ENCODE measurements at places on chromosomes 7 and 10.
A peak's percentile ranks its signal among the peaks of the same experiment; 100 is the strongest.

DNA sequence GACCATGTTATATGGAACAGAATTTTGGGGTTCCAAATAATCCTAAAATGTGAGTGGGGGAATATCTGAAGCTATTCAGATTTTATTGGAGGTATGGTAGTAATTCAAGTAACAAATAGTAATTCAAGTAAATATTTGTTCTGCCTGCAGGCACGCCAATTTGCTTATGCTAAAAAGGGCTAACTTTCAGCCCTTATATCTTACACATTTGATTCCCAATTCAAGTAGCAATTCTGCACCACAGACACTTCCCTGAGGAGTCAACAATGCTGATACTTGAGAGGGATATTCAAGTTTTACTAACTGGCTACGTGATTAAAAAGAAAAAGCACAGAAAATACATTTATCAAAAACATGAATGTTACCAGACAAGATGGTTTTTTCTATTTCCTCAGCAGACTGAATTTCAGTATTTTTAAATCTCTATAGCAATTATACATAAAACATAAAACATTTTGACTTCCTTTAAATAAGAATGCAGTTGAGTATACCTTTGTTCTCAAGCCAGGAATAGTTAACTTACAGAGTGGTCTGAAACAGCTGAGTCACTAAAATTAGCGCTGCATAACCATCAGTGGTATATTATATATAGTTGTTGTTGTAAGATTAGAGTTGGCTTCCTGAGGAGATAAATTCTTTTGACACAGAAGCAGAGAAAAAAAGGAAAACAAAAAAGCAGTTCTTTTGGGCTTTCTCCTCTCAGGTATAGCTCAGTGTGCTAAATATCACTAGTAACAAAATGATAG is 33.9 kb downstream of the MTPN start:
- no peak for DNase-seq

GRCh38 chr10:19316204-19316870 is 267.7 kb downstream of the MALRD1 start:
- DNase-seq = no peak

- DNase-seq = no peak
Observed at GRCh38 chr7:142371586-142372377, 113.9 kb upstream of the PRSS58 start.

- DNase-seq = peak; percentile 32
Observed at GRCh38 chr7:7251742-7252141, 69.4 kb downstream of the C1GALT1 start.

DNA sequence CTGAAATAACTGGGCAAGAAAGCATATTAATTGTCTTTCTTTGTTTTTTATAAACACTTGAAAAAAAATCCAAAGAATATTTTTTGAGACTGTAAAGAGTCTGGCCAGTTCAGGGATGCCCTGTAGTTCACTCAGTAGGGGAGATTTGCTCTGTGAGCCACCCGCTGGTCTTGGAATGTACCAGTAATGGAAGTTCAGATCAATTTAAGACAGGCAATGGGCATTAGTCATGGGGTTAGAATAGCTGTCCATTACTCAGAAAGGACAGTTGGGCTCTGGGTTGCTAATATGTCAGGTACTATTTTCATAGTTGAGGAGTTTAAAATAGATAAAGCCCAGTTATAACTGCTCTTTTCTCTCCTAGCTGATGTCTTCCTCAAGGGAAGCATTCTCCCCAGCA is 38.7 kb downstream of the A1CF start:
- no peak for DNase-seq

GRCh38 chr7:122965306-122965705 is 30.2 kb downstream of the TAS2R16 start:
- no peak for DNase-seq

- DNase-seq = peak; percentile 24
Observed at GRCh38 chr10:86411281-86411841, 44.8 kb upstream of the GRID1 start.

DNA sequence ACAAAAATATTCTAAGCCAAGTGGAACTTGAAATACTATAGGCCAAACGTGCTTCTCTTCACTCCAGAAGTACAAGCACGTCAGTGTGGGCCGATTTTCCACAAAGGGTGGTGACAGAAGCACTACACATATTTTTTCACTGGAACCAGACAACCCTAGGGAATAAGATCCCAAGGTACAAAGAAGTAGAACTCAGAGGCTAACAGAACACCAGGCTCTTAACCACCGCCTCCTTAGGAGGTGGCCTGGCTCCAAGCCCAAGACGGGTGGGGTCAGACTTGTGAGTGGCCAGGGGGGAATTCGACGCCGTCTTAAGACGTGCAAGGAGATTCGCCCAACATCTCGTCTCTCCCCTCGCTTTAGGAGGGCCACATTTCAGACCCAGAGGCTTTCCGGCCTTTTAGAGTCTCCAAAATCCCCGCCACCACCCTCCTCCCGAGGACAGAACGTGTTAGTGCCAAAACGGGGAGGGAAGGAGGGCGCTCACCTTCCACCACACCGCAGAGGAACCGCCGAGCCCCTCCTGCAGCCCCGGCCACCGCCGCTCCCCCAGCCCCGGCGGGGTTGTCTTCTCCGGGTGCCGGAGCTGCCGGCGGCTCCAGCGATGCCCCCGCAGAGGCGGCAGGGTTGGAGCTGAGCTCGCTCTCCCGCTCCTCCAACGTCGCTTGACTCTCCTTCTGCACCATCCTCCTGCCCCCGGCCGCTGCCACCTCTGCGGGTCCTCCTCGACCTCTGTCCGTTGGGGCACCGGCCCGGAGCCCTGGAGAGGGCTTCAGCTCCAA is 716 bp downstream of the OGA start:
- DNase-seq = peak; percentile 30

GRCh38 chr10:17406036-17406834 is 48.2 kb downstream of the ST8SIA6 start:
- no peak for DNase-seq

- no peak for DNase-seq
Observed at GRCh38 chr7:23898619-23899018, 188.6 kb downstream of the STK31 start.

DNA sequence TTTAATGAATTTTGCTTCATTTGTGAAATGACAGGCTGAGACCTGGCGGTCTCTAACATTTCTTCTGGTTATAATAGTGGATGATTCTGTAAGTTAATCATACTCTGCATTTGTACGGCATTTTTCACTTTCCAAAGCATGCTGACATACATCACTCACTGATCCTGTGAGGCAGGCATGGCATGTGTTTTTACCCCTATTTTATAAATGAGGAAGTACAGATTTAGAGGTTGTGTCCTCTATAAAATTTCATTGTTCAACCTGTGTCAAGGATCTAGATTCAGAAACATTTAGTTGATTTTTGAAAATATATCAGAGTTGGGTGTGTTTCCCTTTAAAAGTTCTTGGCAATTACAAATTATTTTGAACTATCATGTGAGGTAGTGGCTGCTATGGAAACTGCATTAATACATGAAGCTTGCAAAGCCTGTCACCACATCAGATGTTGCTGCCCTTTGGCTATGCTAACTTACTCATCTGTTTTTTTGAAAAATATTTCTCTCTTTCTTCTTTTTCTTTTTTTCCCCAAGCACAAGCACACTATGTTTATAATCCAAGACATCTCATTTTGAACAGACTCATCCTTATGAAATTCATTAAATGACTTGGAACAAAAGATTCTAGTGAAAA is 172.7 kb downstream of the GNAI1 start:
- DNase-seq = no peak

- peak; percentile 24 for DNase-seq
Observed at GRCh38 chr10:132536241-132536876, 1.2 kb upstream of the INPP5A start.

DNA sequence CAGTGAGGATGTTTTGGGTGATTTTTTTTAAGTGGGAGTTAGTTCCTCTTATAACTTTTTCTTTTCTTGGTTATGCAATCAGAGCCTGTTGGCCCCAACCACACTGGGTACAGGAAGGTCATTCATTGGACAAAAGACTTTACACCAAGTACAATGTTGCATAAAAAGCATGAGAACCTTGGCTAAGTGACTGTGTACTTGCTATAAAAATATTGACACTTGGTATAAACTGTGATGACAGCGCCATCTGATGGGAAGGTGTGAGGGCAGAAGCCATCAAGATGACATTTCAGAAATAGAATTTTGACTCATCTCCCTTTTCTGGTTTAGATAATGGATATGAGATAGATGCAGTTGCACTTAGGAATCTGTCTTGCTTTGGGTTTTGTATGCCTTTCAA is 126.4 kb upstream of the CCDC6 start:
- DNase-seq = peak; percentile 95

GRCh38 chr10:119834188-119834587 is 38.5 kb downstream of the MCMBP start:
- no peak for DNase-seq

DNA sequence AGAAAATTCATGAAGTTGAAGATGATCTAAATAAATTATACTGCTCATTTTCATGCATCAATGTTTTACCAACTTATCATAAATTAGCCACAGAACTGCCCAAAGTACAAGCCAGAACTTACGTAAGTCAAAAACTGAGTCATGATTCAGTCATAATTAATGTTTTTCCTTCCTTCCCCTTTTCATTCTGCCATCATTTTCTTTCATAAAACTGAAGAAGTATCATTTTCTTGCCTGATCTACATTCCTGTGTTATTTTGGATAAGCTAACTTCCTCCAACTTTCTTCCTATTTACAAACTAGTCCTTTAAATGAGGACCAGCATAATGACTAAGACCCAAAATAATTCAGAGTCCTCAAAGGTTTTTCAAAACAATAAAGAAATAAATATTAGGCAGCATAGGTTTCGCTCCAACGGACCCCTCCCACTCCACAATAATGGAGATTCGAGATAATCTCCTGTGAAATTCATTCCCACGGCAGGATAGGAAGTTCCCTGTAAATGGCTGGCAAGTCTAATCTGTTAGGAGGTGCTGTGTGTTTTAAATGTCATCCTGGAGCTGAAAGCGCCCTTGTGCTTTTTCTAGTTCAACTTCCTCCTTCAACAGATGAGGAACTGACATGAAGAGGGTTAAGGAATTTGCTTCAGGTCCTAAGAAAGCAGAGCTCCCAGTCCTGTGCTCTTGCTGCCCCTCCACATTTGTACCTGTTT is 218.9 kb downstream of the DOCK4 start:
- peak; percentile 84 for DNase-seq

DNA sequence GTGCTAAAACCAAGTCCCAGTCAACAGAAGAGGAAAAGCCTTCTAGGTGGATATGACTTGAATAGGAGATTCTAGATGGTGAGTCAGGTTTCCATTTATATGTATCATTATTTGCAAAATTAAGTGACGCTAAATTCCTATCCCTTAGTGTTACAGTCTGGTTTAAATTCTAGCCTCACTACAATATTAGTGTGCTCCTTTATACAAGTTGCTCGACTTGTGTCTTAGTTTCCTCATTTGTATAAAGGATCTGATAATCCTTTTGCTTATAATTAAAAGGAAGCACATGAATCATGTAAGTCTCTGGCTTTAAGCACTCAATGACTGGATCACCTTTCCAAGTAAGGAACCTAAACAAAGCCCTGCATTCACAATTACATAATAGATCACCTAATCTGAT is 105.7 kb downstream of the SVOPL start:
- no peak for DNase-seq

GRCh38 chr10:59709395-59710125 is at the start of gene SLC16A9:
Gene SLC16A9, minus strand, starts transcription at chr10:59709850. Its CDS starts 25,559 bp downstream, at chr10:59684291.
- no peak for DNase-seq

DNA sequence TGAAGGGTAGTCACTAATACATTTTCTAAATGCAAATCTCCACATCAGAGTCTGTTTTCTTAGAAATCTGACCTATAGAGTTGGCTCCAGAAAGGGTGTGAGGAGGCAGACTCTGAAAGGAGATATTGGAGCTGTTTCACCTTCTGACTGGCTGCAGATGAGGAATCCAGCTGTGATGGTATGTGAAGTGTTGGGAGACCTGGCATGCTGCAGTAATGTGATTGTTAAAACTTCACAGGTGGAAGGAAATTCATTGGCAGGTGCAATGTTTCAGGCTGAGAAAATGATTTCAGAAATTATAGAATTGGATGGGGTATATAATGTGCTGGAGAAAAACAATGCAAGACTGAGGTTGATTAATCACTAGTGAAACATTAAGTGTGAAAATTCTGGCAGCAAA is 1134.0 kb upstream of the LRRN3 start:
- no peak for DNase-seq

- no peak for DNase-seq
Observed at GRCh38 chr7:4962872-4963775, 4.1 kb upstream of the MMD2 start.

DNA sequence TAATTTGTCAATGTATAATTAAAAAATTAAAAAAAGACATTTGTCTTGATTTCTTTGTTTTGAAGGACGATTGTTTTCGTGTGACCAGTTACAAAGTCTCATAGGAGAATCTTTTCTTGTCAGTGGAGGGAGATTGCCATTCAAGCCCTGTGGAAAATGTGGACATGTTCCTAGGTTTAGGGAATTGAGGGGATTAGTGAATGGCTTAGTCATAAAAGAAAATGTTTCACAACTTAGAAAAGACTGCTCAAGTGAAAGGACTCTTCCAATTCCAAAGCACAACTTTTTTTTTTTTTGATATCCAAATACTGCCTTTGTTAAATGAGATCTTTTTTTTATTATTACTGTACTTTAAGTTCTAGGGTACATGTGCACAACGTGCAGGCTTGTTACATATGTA is 140.7 kb upstream of the HABP2 start:
- DNase-seq = no peak

GRCh38 chr7:155709453-155709852 is 65.0 kb downstream of the RBM33 start:
- DNase-seq = no peak

- no peak for DNase-seq
Observed at GRCh38 chr7:148697256-148698006, 1.3 kb upstream of the CUL1 start.

GRCh38 chr7:44060091-44060947 is 5.0 kb downstream of the PGAM2 start:
- DNase-seq = no peak

DNA sequence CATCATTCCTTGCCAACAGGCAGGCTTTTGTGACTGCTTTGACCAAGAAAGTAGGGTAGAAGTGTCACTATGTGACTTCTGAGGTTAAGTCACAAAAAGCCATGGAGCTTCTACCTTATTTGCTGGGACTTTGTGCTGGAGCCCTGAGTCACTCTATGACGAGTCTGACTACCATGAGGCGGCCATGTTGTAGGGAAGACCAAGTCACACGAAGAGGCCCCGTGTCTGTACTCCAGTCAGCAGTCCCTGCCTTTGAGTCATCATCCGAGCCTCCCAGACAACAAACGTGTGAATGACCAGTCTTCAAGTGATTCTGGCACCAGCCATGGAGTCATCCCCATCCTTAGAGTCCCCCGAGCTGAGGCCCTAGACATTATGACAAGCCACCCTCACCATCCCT is 3.5 kb upstream of the MYL10 start:
- DNase-seq = no peak

- peak; percentile 2 for DNase-seq
Observed at GRCh38 chr10:7861509-7862120, 43.3 kb downstream of the TAF3 start.

GRCh38 chr7:40057292-40057691 is 77.1 kb downstream of the MPLKIP start:
- DNase-seq = no peak

- no peak for DNase-seq
Observed at GRCh38 chr10:22246680-22247391, 29.0 kb upstream of the EBLN1 start.

- DNase-seq = no peak
Observed at GRCh38 chr7:20141666-20142065, 75.5 kb downstream of the MACC1 start.

Measured in AML-193 (cell line).